Kidney (tissue), 22 donors: ENCODE measurements at places on chromosomes 12 and 14. TPM values are rescaled to one million over a fixed set of nuclear protein-coding genes. Genes with fewer than 3 reads are reported as not detected.

DNA sequence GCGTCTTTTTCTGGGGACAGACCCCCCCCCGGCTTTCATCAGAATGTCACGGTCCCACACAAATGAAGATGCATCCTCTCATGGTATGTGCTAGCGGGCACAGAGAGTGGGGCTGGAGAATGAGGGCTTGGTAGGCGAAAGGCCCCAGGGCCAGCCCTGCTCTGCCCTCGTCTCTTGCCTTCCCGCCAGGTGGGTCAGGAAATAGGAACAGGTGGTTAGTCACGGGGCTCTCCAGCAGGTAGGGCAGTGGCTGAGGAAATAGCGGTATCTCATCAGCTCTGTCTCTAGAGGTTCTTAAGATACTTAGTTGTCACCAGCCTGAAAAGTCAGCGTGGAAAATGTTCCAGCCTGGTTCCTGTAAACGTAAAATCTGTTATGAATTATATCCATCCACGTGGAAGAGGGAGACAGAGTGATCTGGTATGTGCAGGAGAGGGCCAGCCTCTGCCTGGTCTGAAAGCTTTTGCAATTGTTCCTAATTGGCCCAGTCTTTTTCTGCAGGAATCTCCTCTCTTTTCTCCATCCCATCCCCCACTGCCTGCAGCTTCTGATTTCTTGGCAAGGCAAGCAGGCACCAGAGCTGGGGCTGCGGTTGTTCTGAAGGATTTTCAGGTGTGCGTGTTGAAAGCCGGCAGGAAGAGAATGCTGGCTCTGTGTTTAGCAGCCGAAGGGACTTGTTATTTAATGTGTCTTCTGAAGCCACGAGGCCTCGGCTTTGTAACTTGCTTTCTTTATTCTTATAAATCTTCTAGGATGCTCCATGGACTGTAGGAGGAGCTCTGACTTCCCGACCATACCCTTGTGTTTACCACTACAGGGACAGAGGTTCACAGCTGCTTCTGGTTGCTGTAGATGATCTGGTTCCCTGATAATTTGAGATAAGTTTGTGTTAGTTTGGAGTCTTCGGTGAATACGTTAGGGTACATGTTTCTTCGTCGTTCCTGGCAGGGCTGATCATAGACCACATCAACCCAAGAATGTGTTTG lies 131.1 kb downstream of the CACNA1C start:
- H3K36me3 ChIP-seq, result no peaks in the 10 kb centered on the region
- H3K4me3 ChIP-seq, result no peak overlapping the region
- H3K27ac ChIP-seq, result no peak overlapping the region
- H3K4me1 ChIP-seq, result no peaks in the 10 kb centered on the region
- H3K27me3 ChIP-seq, result no peaks in the 10 kb centered on the region
- DNase-seq, result no peak

DNA sequence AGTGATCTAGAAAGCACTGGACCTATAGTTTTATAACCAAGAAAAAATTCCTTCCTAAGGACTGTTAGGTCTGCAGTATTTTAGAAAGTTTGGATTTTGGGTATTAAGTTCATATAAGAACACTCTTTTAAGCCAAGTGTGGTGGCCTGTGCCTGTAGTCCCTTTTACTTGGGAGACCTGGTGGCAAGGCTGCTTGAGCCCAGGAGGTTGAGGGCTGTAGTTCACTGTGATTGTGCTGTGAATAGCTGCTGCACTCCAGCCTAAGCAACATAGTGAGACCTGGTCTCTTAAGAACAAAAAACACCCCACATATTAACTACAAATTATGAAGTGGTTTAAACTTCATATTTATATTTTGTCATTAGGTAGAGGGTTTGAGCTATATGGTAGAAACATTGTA lies 9.7 kb downstream of the DNM1L start:
- H3K4me3 ChIP-seq, result no peak overlapping the region
- no peaks in the 10 kb centered on the region for H3K36me3 ChIP-seq
- H3K4me1 ChIP-seq, result no peaks in the 10 kb centered on the region
- H3K27me3 ChIP-seq, result no peaks in the 10 kb centered on the region

DNA sequence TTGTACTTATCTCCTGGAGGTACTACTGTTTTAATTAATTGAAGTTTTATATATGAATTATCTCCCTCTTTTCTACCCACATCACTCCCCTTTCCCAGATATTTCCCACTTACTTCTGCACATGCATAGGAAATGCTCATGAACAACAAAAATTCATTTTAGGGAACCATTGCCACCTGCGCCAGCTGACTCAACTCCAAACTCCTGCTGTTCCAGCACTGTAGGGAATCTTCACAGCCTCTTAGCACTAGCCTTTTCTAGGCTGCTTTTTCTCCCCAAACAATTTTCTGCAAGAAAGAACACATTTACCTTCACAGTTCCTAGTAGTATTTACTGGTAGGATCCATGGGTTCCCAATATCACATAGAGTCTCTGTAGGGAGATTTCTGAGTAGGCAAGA lies 268.4 kb downstream of the LRFN5 start:
- no peak for DNase-seq
- no peaks in the 10 kb centered on the region for H3K27me3 ChIP-seq
- no peaks in the 10 kb centered on the region for H3K36me3 ChIP-seq

GRCh38 chr14:35365130-35366055 lies 39.2 kb downstream of the NFKBIA start:
- DNase-seq, result peak; percentile 92
- no peaks in the 10 kb centered on the region for H3K36me3 ChIP-seq
- peaks cover 31% of the 10 kb centered on the region for H3K4me1 ChIP-seq
- H3K4me3 ChIP-seq, result no peak overlapping the region
- H3K27me3 ChIP-seq, result no peaks in the 10 kb centered on the region

- no peak overlapping the region for H3K27ac ChIP-seq
- no peak for DNase-seq
- no peaks in the 10 kb centered on the region for H3K4me1 ChIP-seq
Observed at GRCh38 chr14:92659765-92660561, 88.5 kb downstream of the LGMN start.

- no peak overlapping the region for H3K4me3 ChIP-seq
- no peak overlapping the region for H3K27ac ChIP-seq
- no peaks in the 10 kb centered on the region for H3K27me3 ChIP-seq
- DNase-seq, result no peak
Observed at GRCh38 chr14:92563765-92564285, 50.2 kb downstream of the RIN3 start.

GRCh38 chr12:123457980-123458779 lies at the start of gene SNRNP35:
TSS of gene SNRNP35 (plus strand) at chr12:123458139. CDS start at chr12:123465541, 7,402 bp downstream.
- H3K36me3 ChIP-seq, result no peaks in the 10 kb centered on the region
- peak; percentile 88 for DNase-seq
- peak within 1 kb of the TSS; percentile 79 for H3K4me3 ChIP-seq
- no peaks in the 10 kb centered on the region for H3K4me1 ChIP-seq
- H3K27me3 ChIP-seq, result no peaks in the 10 kb centered on the region
- H3K27ac ChIP-seq, result peak within 1 kb of the TSS; percentile 100

GRCh38 chr12:70535896-70536374 lies 101.3 kb downstream of the PTPRB start:
- H3K27me3 ChIP-seq, result no peaks in the 10 kb centered on the region
- peak overlapping the region; percentile 86 for H3K27ac ChIP-seq
- DNase-seq, result no peak
- no peaks in the 10 kb centered on the region for H3K4me1 ChIP-seq
- H3K4me3 ChIP-seq, result no peak overlapping the region

Gene SALL2
- 5.5 TPM for polyA plus RNA-seq

Gene RAD51AP1
- 0.52 TPM for polyA plus RNA-seq

Gene RNF212B
- polyA plus RNA-seq, result 2.8 TPM

Gene TMED8
- 6.7 TPM for polyA plus RNA-seq

Gene HNRNPA1
- polyA plus RNA-seq, result 648 TPM

Gene SCFD1
- polyA plus RNA-seq, result 52.0 TPM
